ENCODE measurements at places on chromosomes 2 and 18. TPM values are rescaled to one million over a fixed set of nuclear protein-coding genes. Genes with fewer than 3 reads are reported as not detected.

Gene ZNF516
- total RNA-seq: 19.6 TPM

Gene RPL31
- 2,895 TPM for total RNA-seq

Gene GCG
- not detected for total RNA-seq

Gene SH2D6
- total RNA-seq: 0.33 TPM

Gene DES
- not detected for total RNA-seq

Gene REG1B
- total RNA-seq: not detected

All from CD8-positive, alpha-beta T cell (primary cell).